Naive thymus-derived CD4-positive, alpha-beta T cell (primary cell): ENCODE measurements at places on chromosomes 7 and 10. TPM values are rescaled to one million over a fixed set of nuclear protein-coding genes. Genes with fewer than 3 reads are reported as not detected.

GNGT1 gene
- not detected for total RNA-seq

GRCh38 chr7:108002726-108003598, at the start of gene LAMB1:
LAMB1 (minus strand) TSS chr7:108003161; CDS start chr7:108002885, 276 bp downstream.
- no peaks in the 10 kb centered on the region for H3K4me1 ChIP-seq
- peak within 1 kb of the TSS; percentile 20 for H3K4me3 ChIP-seq
- no peaks in the 10 kb centered on the region for H3K27me3 ChIP-seq
- no peak for DNase-seq
- H3K36me3 ChIP-seq: no peaks in the 10 kb centered on the region

DNA sequence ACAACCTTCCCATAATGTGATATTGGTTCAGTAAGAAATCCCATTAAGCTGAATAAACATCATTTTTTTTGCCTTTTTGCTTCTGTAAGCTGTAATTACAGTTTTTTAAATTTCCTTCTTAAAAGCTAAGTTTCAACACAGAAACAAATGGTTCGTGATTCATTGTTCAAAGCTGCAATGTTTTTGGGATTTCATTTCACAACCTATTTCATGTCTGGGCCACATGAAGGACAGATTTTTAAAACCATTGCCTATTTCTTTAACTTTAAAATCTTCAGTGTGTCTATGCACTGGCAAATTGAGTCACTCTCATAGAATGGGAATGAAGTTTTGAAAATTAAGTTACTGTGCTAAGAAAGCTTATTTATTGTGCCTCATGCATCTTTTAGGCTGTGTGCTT, 66.9 kb downstream of the TFPI2 start:
- no peaks in the 10 kb centered on the region for H3K36me3 ChIP-seq
- no peak overlapping the region for H3K4me3 ChIP-seq
- no peak overlapping the region for H3K27ac ChIP-seq
- no peaks in the 10 kb centered on the region for H3K4me1 ChIP-seq

GRCh38 chr7:142248-142941, 50.0 kb upstream of the FAM20C start:
- H3K4me1 ChIP-seq: no peaks in the 10 kb centered on the region
- no peaks in the 10 kb centered on the region for H3K27me3 ChIP-seq
- no peaks in the 10 kb centered on the region for H3K36me3 ChIP-seq
- no peak for DNase-seq

DNA sequence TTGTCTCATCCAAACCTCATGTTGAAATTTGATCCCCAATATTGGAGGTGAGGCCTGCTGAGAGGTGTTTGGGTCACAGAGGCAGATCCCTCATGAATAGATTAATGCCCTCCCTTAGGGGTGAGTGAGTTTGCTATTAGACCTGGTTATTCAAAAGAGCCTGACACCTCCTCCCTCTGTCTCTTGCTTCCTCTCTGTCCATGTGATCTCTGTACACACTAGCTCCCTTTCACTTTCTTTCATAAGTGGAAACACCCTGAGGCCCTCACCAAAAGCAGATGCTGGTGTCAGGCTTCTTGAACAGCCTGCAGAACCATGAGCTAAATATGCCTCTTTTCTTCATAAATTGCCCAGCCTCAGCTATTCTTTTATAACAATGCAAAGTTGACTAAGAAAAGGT, 447.1 kb downstream of the MDFIC start:
- H3K4me1 ChIP-seq: no peaks in the 10 kb centered on the region
- no peaks in the 10 kb centered on the region for H3K27me3 ChIP-seq
- H3K27ac ChIP-seq: no peak overlapping the region
- no peak for DNase-seq
- no peaks in the 10 kb centered on the region for H3K36me3 ChIP-seq

DNA sequence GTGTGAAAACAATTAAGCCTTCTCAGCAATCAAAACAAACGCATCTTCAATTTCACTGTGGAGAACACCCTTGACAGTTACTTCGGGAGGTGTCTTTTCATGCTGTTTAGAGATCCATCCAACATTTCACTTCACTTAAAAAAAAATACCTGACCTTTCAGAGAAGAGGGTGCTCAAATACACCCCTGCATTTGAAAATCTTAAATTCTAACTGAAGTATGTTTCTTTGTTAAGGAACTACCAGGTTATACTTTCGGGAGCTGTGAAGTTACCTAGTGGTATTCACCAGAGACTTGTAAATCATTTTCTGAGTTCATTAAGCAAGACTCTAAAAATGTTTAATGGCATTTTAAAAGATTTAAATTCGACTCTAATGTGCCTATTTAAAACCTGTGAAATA, 38.8 kb downstream of the CNPY1 start:
- DNase-seq: no peak
- H3K27me3 ChIP-seq: peaks cover 28% of the 10 kb centered on the region
- no peak overlapping the region for H3K27ac ChIP-seq
- no peaks in the 10 kb centered on the region for H3K36me3 ChIP-seq
- H3K4me3 ChIP-seq: no peak overlapping the region

PPP1R9A gene
- not detected in 2 replicates for total RNA-seq

- H3K27me3 ChIP-seq: no peaks in the 10 kb centered on the region
- no peak overlapping the region for H3K4me3 ChIP-seq
- H3K4me1 ChIP-seq: peaks cover 12% of the 10 kb centered on the region
- H3K27ac ChIP-seq: peak overlapping the region; percentile 35
- DNase-seq: no peak
These were observed 12.3 kb downstream of the DDIT4 start for GRCh38 chr10:72285972-72286521.

DNA sequence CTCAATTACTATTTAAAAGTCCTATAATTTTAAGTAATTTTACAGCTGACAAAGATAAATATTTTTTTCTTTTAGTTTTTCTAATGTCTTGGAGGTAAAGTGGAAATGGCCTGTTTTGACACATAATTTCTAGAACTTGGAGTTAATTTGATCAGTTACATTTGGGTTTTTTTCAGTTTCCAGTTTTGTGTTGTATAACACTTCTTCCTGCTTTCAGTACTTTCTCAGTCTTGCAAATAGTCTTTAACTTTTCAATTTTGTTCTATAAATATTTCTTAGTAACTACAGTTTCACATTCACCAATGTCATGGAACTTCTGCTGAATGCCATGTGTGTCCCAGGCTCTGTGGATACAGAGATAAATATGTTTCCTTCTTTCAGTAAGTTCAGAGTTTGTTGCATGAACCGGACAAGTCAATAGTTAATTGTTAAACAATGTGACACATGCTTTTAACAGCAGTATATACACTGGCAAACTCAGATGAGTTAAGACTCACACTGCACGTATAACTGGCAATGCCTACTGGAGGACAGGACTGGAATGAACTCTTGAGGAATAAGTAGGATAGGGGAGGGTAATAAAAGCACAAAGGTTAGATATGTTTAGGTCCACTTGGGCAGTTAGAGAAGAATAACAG, 4.6 kb downstream of the SHOC2 start:
- no peaks in the 10 kb centered on the region for H3K36me3 ChIP-seq
- H3K27me3 ChIP-seq: no peaks in the 10 kb centered on the region
- no peak overlapping the region for H3K27ac ChIP-seq
- H3K4me3 ChIP-seq: no peak overlapping the region

DNA sequence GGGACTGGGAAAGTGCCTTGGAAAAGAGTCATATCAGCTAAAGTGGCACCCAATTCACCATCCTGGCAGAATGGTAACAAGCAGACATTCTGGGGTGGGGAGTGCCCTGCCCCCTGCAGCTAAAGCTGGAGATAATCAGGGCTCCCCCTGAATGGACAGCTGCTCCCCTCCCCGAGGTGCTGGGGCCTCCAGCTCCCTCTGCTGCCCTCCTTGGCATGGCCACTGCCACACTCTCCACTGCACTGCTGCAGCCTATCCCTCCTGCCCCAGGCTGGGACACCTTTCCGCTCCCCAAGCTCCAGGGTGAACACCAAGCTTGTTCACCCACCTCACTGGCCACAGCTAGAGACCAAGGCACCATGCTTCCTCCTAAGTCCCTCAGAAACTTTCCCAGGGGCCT, 9.8 kb upstream of the PARD3 start:
- H3K27me3 ChIP-seq: no peaks in the 10 kb centered on the region
- no peak overlapping the region for H3K27ac ChIP-seq
- no peaks in the 10 kb centered on the region for H3K4me1 ChIP-seq
- H3K4me3 ChIP-seq: no peak overlapping the region
- DNase-seq: no peak
- no peaks in the 10 kb centered on the region for H3K36me3 ChIP-seq

DNA sequence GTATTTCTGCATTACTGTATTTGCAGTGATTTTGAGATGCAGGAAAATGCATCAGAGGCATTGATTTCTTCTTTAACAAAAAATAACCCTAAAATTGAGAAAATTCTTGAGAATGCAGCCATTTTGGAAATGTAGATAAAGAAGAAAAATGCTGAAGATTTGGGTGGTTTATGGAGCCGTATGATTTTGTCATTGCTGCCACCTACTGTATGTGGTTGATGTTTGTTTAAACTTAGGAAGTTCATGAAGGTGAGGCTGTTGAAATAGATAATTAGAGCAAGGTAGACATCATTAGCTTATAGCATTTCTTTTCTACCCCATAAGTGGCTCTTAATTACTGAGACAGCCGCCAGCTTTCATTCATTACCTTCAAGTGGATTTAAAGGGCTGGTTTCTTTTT, 92.1 kb upstream of the SAMD8 start:
- H3K27me3 ChIP-seq: no peaks in the 10 kb centered on the region
- H3K4me3 ChIP-seq: no peak overlapping the region
- peaks cover 6% of the 10 kb centered on the region for H3K36me3 ChIP-seq
- H3K4me1 ChIP-seq: peaks cover 8% of the 10 kb centered on the region

SEMA3C gene
- 9.4 TPM for total RNA-seq

DNA sequence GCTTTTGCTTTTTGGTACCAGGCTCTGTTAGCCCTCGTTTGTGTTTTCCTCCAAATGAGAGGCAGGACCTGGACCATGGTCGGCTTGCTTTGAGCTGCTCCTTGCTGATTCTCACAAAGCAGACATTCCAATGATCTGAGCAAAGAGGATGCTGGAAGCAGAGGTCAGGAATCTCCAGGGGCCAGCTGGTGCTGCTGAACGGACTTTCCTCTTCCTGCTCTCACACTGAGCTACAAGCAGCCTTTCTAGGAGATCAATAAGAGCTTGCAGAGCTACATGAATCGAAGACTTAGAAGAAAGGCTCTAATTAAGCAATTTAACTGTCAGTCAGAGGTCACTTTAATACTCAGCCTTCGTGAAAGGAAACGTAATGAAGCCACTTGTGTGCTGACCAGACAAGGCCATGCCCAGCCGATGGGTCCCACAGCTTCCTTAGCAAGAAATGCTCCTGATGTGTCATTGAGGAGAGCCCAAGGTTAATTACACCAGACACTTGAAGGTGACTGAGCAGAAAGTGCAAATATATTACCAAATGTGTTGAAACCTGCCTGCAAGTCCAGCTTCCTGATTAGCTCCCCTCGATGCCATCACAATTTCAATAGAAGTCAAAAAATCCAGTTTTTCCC, 151.3 kb upstream of the RSU1 start:
- no peaks in the 10 kb centered on the region for H3K4me1 ChIP-seq
- no peaks in the 10 kb centered on the region for H3K27me3 ChIP-seq
- H3K36me3 ChIP-seq: no peaks in the 10 kb centered on the region
- H3K27ac ChIP-seq: no peak overlapping the region
- no peak for DNase-seq
- no peak overlapping the region for H3K4me3 ChIP-seq

DNA sequence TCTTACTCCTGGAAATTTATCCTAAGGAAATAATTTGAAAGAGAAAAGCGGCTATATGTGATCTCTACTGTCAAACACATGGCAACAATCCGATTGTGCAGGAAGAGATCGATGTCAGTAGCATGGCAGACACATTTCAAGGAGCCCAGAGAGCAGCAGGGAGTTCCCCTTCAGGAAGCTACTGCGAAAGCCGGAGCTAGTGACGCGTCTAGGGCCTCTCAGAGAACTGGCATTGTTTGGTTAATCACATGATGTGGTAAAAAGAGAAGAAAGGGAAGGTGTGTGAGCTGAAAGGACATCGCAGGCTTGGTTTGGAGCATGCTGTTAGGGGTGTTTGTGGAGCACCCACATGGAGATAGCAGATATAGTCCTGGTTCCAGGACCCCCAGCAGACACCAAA, 74.9 kb downstream of the BEND7 start:
- no peak overlapping the region for H3K4me3 ChIP-seq
- no peak overlapping the region for H3K27ac ChIP-seq
- no peaks in the 10 kb centered on the region for H3K36me3 ChIP-seq
- no peaks in the 10 kb centered on the region for H3K4me1 ChIP-seq
- DNase-seq: peak; percentile 25

GRCh38 chr10:96560966-96561887, 25.6 kb downstream of the TM9SF3 start:
- H3K36me3 ChIP-seq: peaks cover 41% of the 10 kb centered on the region
- H3K4me3 ChIP-seq: no peak overlapping the region
- H3K27ac ChIP-seq: no peak overlapping the region
- no peaks in the 10 kb centered on the region for H3K4me1 ChIP-seq
- H3K27me3 ChIP-seq: no peaks in the 10 kb centered on the region

DNA sequence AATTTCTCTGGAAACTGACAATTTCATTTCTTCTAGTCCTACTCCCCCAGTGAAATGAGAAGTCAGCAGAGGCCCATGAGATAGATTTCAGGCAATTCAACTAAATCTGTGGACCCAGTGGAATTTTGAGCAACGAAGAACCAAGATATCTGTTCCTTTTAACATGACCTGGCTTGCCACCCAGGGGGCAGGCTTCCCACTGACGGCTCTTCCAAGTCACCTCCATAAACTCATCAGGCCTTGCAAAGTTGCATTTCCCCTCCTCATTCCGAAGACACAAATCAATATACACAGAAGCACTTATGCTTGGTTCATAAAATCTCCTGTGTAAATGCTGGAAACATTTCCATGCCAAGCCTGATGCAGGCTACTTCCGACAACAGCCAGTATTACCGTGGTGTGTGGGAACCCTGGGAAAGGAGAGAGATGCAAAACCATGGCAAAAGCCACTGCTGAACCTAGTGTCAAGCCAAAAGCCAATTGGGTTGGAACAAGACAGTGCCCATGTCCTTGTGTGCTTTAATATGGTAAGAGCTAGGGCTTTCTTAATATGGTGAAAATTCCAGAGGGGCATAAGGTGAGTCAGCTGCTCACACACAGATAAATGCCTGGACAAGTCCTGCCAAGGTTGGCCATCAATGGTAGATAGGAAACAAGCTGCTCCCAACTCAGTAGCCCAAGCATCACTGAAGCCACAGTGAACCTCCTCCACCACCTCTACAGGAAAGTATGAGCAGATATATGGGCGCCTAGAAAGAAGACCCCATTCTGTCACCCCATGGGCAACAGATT, 1.6 kb downstream of the FRMD4A start:
- H3K36me3 ChIP-seq: no peaks in the 10 kb centered on the region
- no peaks in the 10 kb centered on the region for H3K27me3 ChIP-seq
- no peak overlapping the region for H3K4me3 ChIP-seq
- no peak overlapping the region for H3K27ac ChIP-seq

GRCh38 chr10:76399226-76399625, 967.8 kb downstream of the LRMDA start:
- no peaks in the 10 kb centered on the region for H3K36me3 ChIP-seq
- H3K27me3 ChIP-seq: no peaks in the 10 kb centered on the region
- no peak for DNase-seq
- H3K4me3 ChIP-seq: no peak overlapping the region

GRID1 gene
- total RNA-seq: not detected in 2 replicates

- no peak overlapping the region for H3K27ac ChIP-seq
- no peaks in the 10 kb centered on the region for H3K27me3 ChIP-seq
These were observed 123.0 kb downstream of the CDK14 start for GRCh38 chr7:90719155-90719554.

- no peaks in the 10 kb centered on the region for H3K4me1 ChIP-seq
- no peak overlapping the region for H3K4me3 ChIP-seq
- H3K36me3 ChIP-seq: no peaks in the 10 kb centered on the region
- no peak for DNase-seq
- H3K27ac ChIP-seq: no peak overlapping the region
- no peaks in the 10 kb centered on the region for H3K27me3 ChIP-seq
These were observed 12.2 kb upstream of the SLC35B4 start for GRCh38 chr7:134328900-134329299.
